Kidney (tissue), 22 donors: ENCODE measurements at places on chromosomes 7 and 10.

GRCh38 chr10:12348294-12348869 is 965 bp upstream of the CAMK1D start:
- DNase-seq, result no peak

- no peak for DNase-seq
Measured at GRCh38 chr10:124558339-124559321, 97.0 kb downstream of the LHPP start.

DNA sequence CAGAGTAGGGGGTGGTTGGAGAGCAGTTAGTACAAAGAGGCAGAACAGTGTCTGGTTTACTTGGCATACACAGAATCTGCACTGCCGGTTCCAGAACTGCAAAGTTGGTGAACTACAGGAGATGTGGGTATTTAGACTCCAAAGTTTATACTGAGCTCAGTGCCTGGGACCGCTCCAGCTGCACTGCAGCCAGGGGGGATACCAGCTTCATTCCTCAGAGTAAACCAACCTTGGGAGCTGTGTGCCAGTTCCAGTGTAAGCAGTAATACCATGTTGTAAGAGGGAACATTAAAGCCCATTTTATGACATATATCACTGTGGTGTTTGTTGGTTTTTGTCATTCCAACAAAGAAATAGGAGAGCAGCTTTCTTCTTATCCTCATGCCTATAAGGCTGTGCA is 23.4 kb downstream of the LOXL4 start:
- DNase-seq, result no peak

- DNase-seq, result no peak
Measured at GRCh38 chr7:73520673-73521635, 1.1 kb downstream of the BAZ1B start.

GRCh38 chr10:117449636-117450035 is 74.4 kb upstream of the PDZD8 start:
- no peak for DNase-seq

DNA sequence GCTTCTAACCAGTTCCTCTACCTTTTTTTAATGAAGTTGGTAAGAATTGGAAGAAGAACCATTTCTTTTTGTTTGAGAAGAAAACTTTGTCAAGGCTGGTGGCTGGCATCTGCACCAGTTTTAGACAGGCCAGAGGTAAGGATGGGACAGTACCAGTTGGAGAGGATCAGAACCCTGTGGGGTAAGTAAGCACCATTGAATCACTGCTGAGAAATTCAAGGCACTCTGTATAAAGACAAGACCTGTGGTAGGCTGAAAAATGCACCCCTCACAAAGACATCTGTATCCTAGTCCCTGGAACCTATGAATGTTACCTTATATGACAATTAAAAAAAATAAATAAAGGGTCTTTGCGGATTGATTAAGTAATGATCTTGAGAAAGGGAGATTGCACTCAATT is 166.7 kb upstream of the NRP1 start:
- no peak for DNase-seq

GRCh38 chr10:17141504-17142229 is 12.1 kb upstream of the CUBN start:
- DNase-seq, result no peak
